ENCODE measurements at places on chromosomes 3 and 15.

DNA sequence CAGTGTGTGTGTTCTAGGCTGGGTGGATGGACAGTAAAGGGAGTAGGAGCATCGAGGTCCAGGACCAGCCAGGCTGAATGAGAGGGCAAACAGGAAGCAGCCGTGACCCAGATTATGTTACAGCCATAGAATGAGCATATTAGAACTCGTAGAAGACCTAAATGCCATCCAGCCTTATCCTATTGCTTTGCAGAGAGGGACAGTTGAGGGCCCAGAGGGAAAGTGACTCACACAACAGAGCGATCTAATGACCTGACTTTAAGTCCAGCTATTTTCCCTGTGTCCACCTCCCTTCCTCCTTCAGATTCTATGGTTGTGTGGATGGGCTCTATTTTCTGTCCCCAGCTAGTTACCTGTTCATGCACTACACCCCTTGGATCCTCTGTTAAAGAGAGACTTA is 634.1 kb upstream of the TBL1XR1 start:
- no peak for DNase-seq

DNA sequence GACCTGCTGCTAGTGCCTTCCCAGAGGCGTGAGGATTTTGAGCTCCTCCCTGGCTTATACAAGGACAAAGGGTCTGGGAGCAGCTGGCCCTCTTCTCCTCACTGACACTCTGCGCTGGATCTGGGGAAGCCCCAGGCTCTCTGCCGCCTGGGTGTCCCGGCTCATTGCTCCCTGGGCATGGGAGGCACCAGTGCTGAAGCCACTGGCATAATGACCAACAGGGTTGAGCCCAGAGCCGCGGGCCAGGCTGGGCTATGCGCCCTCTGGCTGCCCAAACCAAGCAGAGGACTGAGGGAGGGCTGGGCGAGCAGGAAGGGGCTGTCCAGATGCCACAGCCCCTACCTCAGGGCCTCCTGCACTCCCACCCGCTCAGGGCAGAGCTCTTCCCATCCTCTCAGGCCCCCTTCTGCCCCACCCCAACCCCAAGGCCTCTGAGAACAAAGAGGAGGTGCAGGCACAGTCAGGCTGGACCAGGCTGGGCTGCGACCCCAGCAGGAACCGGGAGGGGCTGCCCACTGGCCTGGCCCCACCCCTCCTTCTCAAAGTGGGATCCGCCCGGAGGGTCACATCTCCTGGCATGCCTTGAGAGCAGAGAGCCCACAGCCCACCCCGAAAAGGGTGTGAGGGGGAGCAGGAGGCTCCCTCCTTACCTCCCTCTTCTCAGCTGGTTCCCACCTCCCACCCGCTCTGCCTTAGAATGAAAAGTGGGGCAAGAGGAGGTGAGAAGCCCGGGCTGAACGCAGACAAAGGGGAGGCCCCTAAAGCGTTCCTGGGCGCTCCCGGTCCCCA is 1.6 kb downstream of the LINGO1 start:
- DNase-seq = no peak

DNA sequence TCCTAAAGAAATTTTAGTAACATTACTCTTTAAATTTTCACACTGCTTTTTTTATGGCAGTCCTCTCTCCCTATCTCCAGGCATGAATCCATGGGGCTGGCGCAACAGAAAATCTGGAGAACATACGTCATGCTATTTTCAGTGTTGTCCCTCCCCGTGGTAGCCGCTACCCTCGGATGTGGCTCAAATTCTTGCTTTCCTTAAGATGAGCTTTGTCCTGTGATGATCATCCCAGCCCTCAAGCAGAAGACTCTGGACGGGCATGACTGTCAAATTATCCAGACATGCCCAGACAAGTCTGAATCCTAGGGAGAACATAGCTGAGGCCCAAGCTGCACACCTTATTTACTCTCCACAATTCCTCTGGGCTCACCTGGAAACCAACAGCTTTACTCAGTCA is 49.1 kb downstream of the FMN1 start:
- no peak for DNase-seq

GRCh38 chr3:153247331-153248330 is 85.6 kb downstream of the RAP2B start:
- DNase-seq = no peak

Data from stimulated activated CD8-positive, alpha-beta memory T cell treated with anti-CD3 and anti-CD28 coated beads, Interleukin-4, amount 100 ng/mL, for 48 hours (primary cell).